ENCODE measurements at places on chromosomes 12 and 14.

- DNase-seq: no peak
Measured at GRCh38 chr12:72491426-72491825, 219.3 kb downstream of the TRHDE start.

DNA sequence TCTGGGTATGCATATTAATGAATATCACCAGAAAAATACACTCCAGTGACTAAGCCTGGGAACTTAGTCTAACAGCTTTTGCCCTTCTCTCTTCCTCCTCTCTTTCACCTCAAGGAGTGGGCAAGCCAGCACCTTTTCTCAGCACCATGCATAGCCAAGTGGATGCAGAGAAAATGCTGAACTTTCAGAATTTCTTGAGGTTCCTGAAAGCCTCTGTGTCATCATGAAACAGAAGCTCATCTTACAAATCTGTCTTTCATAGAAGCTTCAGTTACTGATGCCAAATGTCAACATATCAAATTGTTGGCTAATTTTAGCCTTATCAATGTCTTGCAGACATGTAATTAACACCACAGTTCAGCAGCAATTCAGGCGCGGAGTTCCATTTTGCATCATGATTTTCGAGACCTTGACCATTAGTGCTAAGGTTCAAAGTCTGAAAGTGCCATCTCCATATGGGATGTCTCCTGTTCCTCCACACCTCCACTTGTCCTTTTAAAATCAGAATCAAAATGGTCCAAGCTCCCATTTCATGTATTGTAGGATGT lies 51.1 kb upstream of the RPH3A start:
- DNase-seq: no peak

DNA sequence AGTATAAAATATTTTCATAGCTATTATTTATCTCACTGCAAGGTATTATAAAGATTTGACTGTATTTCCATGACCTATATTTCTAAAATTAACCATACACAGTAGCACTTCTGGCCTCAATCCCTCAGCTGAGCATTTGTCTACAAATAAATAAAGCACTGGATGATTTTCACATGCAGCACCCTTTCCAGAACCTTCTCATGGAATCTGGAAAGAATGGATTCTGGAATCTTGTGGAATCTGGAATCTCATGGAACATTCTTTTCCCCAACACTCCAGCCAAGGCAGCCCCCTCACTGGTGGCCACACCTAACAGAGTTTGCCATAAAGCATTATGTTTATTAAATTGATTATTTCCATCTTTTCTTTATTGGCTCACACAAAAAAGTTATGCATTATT lies 199.2 kb downstream of the MSRB3 start:
- DNase-seq: no peak

- no peak for DNase-seq
Measured at GRCh38 chr14:51370758-51371386, 130.8 kb downstream of the TMX1 start.

DNA sequence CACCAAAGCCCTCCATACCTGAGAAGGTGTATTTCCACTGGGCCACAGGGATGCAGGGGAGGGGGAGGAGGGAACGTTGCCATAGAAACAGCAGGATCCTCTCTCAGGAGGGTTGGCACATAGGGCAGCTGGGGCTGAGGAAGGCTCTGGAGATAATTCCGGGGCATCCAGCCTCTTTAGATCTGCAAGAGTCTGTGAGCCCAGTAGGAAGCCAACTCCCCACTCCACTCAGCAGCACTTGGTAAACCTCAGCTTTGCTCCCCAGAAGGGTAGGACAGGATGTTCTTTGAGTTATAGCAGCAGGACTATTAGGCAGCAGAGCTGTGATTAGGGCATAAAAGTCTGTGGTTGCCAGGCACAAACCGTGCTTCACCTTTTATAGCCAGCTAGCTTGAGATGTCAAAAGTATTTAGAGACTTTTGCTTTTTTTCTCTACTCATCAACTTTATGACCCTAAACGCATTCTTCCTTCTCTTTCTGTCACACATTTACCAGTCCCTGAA lies 7.8 kb upstream of the PLEKHG3 start:
- no peak for DNase-seq

GRCh38 chr14:28577187-28577586 lies 189.4 kb upstream of the FOXG1 start:
- DNase-seq: no peak

DNA sequence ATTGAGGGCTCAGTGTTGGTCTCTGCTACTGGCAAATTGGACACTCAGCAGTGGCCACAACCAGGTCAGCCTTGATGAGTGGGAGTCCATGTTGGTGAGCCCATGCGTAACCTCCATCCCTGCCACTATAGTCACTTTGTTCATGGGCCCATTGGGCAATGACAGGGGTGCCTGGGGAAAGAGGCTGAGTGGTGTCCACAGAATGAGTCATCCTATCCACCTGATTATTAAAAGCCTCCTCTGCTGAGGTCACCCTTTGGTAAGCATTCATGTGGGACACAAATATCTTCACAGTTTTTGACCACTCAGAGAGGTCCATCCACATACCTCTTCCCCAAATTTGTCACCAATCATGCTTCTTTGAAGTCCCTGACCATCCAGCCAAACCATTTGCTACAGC lies 50.0 kb downstream of the FIGNL2 start:
- DNase-seq: no peak

- no peak for DNase-seq
Measured at GRCh38 chr12:58225203-58225877, 284.0 kb downstream of the ATP23 start.

DNA sequence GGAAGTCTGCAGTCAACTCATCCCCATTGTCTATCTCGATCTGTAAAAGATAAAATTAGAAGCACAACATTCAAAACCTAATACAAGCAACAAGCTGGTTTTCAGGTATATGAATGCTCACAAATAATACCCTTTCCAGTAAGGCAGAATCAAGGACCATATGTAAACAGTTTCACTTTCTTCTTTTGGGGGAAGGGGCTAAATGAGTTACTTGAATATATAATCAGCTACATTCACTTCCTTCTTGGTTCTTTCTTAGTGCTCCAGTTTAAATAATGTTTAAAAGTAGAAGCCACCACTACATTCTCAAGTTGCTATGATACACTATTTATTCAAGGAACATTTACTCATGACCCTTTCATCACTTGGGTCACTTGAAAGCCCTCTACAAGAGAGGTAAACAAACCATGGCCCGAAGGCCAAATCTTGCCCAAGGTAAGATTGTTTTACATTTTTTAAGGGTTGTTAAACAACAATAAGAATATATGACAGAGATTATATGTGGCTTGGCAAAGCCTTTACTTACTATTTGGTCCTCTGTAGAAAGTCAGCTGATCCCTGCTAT lies 10.3 kb downstream of the TWF1 start:
- no peak for DNase-seq

DNA sequence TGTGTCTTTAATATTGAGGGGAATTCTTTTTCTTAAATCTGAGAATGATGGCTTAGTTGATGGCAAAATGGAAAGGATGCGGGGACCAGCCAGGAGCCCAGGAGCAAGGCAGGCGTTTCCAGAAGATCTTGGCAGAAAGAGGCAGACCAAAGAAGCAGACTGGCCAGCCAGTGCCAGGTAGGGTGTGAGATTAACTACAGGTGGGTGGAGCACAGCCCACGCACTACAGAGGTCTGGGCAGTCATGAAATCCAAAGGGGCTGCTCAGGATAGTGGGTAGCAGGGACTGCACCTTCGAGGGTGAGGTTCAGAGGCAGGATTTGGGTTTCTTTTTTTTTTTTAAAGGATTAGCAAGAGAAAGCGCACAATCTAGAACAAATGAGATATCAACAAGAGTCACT lies 17.7 kb upstream of the PCNX1 start:
- DNase-seq: no peak

DNA sequence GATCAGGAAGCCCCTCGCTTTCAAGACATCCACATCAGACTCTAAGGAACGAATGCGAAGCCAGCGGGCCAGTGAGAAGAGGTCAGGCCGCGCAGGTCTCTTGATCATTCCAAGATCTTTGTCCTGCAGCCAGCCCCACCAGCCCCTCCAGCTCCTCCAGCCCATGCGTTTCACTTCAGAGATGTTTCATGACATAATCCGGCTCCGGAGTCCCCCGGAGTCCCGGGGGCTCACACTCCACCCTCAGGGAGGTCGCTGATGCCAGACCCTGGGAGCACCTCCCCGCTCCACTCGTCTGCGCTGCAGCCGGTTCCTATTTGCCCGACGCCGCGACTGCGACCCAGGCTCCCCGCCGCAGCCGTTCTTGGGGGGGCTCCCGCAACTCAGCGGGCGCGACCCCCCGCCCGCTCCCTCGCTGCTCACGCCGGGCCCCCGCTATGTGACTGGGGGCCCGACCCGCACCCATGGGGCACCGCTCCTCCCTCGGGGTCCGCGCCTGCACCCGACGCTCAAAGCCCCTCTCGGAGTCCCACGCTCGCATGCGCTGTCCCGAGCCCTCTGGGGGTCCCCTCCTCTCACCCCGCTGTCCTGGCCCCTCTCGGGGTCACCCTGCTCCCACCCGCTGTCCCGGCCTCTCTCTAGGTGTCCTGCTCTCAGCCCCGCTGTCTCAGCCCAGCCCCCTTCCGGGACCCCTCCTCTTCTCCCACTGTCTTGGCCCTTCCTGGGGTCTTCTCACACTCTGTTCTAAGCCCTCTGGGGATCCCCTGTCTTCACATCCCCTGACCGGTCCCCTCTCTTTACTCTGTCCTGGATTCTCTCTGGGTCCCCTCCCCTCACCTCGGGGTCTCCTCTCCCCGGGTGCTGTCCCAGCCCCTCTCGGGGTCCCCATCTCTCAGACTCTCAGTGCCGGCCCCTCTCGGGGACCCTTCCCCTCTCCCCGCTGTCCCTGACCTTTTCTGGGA lies 1.1 kb downstream of the TAOK3 start:
- DNase-seq: no peak

DNA sequence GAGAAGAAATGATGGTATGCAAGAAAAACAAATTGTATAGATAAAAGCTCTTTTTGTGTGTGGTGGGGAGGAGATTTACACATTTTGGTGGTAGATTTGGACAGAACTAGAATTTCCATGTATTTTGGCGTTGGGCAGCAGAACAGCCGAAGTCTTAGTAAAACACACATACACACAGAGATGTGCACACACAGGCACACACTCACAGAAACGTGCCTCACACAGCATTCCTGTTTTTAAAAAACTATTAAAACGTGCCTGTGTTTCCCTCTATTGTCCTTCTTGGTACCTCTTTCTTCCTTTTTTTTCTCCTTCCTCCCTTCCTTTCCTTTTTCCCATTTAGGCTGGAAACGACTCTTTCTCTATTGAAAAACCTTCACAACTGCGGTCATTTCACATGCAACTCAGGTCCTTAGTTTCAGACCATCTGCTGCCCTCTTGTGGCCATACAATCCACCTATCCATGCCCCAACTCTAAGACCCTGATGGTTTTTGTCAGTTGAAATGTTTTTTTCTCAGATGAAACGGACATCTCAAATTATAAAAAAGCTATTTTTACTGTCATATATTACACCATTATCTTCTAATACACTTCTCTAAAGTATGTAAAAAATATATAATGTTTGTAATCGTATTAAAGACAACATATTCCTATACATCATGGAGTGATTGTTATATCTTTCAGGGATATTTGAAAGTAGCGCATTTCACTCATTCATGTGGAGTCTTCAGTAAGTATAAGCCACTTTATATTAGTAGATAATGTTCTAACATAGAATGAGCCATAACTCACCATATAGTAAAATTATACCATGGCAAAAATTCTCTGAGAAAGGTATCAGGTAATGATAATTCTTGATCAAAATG lies 386.7 kb upstream of the NOVA1 start:
- peak; percentile 57 for DNase-seq

- DNase-seq: no peak
Measured at GRCh38 chr12:53336181-53336681, at the start of gene SP7. SP7 (minus strand) TSS chr12:53336354; CDS start chr12:53335646, 708 bp downstream.

GRCh38 chr12:106149096-106149784 lies 10.5 kb upstream of the NUAK1 start:
- no peak for DNase-seq

DNA sequence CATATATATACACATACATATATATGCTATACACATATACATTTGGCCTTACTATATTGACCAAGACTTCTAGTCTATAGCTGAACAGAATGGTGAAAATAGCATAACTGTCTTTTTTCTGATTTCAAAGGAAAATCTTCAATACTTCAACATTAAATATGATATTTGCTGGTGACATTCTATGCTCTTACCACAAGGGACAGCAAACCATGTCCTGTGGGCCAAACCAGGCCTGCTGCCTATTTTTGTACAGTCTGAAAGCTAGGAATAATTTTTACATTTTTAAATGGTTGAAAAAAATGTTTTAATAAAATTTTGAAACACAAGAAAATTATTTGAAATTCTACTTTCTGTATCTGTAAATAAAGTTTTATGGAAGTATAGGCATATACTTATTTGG lies 63.6 kb downstream of the EML5 start:
- DNase-seq: no peak

- DNase-seq: no peak
Measured at GRCh38 chr14:23773981-23774380, 137.8 kb downstream of the DHRS2 start.

Measured in NCI-H526 treated with DMSO at 0.1 percent for 48 hours (cell line).